ENCODE measurements at places on chromosomes 3 and 15.

DNA sequence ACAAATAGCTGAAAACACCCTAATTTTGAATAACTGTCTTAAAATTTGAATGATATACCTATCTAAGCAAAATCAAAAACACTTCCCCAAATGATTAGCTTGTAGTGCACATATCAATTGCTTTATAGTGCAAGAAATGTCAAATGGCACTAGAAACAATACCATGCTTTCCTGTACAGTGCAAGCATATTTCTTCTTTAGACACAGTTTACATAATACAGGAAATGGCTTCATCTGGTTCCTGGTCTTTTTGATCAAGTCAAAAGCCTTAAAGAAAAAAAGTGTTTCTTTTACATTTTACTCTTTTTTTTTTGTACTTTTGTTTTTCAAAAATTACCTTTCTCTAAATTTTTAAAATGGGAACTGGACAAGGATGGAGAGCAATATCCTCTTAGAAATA, 352.1 kb downstream of the MECOM start:
- DNase-seq = no peak

- no peak for DNase-seq
Observed at GRCh38 chr3:157453824-157454223, 17.2 kb downstream of the PTX3 start.

DNA sequence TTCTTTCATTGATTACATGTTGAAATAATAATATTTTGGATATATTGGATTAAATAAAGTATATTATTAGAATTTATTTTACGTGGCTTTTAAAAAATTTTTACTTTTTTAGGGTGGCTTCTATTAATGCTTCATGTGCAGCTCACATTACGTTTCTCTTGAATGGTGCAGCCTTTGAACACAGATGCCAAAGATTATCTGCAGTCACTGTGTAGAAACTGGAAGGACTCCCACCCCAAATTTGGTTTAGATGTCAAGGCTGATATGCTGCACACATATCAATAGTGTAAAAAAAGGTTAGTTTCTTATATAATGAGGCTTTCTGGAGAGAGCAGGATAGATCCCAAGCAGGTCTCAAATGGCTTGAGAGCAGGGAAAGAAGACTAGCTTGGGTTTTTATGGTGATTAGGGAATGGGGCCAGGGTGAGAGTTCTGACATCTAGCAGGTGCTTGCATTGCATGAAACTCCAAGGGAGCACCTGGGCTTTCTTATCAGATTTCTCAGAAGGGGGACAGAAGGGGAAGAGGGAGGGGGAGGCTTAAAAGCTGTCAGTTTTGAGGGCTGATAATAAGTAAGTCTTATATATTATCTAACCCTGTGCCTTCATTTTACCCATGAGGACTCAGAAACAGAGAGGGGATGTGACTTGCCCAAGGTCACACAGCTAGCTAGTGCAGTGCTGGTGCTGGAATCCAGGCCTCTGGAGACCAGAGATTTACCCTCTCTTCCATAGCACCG, 89.6 kb downstream of the CHST2 start:
- no peak for DNase-seq

GRCh38 chr15:80459380-80459779, 55.2 kb downstream of the ARNT2 start:
- no peak for DNase-seq

DNA sequence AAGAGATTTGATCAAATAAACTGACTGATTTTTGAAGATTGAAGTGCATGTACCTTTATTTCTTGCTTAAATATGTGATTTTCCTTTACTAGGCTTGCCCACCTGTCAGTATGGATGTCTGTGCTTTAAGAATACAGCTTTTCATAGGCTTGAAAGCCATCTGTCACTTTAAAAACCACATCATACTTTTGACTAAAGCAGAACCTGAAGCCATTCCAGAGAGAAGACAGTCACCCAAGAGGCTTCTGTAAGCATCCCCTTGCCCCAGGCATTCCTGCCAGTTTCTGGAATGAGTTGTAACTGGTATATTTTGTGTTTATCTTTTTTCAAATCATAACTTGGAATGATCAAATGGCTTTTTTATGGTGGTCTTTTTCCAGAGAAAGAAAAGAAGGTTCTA, 24.0 kb downstream of the HPS3 start:
- DNase-seq = no peak

- DNase-seq = peak; percentile 10
Observed at GRCh38 chr15:92683511-92683834, 27.9 kb upstream of the FAM174B start.

DNA sequence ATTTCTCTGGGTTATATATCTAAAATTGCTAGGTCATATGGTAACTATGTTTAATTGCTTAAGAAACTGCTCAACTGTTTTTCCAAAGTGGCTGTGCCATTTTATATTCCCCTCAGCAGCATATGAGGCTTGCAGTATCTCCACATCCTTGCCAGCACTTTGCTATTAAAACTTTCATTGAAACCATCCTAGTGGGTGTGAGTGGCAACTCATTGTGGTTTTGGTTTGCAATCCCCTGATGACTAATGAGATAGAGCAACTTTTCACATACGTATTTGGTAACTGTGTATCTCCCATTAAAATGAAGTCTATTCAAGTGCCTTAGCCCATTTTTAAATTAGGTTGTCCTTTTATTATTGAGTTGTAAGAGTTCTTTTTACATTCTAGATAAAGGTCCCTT, 17.3 kb downstream of the KPNA1 start:
- DNase-seq = no peak

DNA sequence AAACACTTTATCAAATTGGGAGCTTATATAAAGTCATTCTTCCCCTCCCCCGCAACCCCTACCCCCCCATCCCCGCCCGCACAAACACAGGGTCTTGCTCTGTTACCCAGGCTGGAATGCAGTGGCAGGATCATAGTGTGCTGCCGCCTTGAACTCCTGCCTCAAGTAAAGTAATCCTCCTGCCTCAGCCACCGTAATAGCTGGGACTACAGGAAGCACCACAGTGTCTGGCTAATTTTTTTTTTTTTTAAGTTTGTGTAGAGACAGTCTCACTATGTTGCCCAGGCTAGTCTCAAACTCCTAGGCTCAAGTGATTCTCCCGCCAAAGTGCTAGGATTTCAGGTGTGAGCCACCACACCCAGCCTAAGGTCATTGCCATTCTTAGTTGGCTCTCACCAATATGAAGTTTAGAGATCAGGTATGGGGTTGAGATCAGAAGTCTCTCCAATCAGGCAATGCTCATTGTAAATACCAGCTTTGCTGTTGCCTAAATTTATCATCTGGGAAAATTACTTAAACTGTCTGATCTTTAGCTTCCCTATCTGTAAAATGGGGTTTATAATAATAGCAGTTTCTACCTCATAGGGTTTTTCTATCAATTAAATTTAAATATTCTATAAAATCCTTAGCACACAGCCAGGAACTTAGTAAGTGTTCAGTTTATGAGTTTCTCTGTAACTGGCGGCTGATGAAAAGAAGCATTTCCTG, 60.3 kb downstream of the TGFBR2 start:
- no peak for DNase-seq

DNA sequence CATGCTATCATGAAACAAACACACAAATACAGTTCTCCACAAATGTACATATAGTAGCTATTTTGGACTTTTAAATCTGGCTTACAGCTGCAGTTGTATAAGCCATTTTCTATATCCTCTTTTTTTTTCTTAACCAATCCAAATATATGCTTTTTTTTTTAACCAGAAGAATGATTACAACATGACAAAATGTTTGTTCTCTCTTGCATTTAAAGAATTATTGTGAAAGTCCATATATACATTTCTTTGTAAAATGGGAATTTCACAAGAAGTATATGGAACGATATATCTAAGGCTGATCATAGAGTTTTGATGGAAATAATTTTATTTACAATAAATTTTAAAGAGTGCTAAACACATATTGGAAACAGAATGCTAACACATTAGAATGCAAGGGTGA, 95.6 kb downstream of the CD200R1L start:
- DNase-seq = no peak

DNA sequence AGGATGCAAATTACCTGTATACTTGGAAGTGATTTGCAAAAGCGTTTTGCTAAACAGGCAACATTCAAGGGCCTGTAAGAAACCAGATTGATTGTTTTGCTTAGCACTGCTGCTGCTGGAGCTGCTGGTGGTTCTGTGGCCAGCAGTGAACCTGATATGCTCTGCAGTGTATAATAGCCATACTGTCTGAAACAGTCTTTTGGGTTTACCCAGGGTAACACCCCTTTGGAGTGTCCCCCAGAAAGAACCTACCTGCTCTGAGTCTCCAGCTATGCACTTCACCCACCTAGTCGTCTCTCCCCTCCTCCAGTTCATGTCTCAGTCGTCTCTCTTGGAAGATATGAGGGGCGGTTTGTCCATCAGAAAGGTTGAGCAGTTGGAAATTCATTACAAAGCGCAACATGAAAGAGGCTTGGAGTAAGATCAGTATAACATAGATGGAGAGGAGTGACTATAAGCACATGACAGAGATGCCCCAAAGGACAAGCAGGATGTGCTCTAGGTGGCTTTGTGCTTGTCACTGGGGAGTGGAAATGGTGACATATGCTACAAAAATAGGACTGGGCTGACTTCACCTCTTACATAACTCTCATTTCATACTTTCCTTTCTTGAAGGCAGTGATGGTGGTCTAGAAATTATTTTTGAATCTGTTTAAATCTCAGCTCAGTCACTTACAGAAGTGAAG, 3.8 kb downstream of the MKRN2 start:
- no peak for DNase-seq

- no peak for DNase-seq
Observed at GRCh38 chr3:63824309-63824708, 5.2 kb downstream of the C3orf49 start.

DNA sequence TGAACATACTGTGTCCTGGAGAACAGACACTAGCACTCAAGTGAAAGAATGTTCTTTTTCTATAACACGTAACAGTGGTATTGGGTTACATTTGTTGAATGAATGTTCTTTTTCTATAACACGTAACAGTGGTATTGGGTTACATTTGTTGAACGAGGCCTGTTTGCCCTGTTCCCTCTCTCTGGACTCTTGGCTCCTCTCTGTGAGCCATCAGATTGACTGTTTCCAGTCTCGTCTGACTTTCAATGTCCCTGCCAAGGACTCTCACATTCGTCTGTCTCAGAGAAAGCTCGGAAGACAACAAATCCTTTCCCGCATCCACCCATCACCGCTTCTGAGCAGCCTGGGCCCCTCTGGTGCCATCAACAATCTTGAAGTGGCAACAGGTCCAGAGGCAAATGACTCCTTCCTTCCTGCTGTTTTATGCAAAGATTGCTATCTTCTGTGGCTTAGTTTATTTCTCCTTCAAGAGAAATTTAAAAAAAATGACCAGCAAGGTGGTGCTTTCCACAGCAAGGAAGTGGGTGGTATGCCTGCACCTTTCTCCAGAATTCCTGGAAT, 8.0 kb downstream of the TMEM45A start:
- DNase-seq = no peak

- peak; percentile 26 for DNase-seq
Observed at GRCh38 chr3:6567241-6567640, 293.7 kb upstream of the GRM7 start.

- no peak for DNase-seq
Observed at GRCh38 chr15:22942877-22943276, 37.3 kb downstream of the CYFIP1 start.

DNA sequence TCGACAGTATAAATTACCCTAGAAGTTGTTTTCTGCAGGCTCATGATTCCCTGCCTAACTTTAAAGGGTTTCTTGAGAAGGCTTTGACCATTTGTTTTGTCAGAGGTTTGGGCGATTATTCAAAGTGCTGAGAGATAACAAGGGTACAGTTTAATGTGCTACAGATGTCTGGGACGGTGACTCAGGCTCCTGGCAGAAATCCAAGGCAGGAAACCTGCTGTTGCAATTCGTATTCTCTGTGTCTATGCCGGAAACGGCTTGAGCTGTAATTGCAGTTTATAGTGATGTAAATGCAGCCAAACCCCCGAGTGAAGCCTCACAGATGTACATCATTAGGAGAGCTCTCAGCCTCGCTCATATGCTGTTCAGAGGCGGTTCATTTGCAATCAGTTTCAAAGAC, 65.6 kb downstream of the SYNPR start:
- DNase-seq = peak; percentile 90

- DNase-seq = no peak
Observed at GRCh38 chr3:37863949-37864822, 2.5 kb downstream of the CTDSPL start.

GRCh38 chr3:154590675-154591384, 160.8 kb upstream of the GPR149 start:
- no peak for DNase-seq

GRCh38 chr3:139292192-139292591, 51.6 kb upstream of the MRPS22 start:
- DNase-seq = no peak

- DNase-seq = no peak
Observed at GRCh38 chr3:124064050-124064449, 72.1 kb upstream of the ROPN1 start.

- no peak for DNase-seq
Observed at GRCh38 chr3:63559884-63560283, 92.6 kb upstream of the SNTN start.

DNA sequence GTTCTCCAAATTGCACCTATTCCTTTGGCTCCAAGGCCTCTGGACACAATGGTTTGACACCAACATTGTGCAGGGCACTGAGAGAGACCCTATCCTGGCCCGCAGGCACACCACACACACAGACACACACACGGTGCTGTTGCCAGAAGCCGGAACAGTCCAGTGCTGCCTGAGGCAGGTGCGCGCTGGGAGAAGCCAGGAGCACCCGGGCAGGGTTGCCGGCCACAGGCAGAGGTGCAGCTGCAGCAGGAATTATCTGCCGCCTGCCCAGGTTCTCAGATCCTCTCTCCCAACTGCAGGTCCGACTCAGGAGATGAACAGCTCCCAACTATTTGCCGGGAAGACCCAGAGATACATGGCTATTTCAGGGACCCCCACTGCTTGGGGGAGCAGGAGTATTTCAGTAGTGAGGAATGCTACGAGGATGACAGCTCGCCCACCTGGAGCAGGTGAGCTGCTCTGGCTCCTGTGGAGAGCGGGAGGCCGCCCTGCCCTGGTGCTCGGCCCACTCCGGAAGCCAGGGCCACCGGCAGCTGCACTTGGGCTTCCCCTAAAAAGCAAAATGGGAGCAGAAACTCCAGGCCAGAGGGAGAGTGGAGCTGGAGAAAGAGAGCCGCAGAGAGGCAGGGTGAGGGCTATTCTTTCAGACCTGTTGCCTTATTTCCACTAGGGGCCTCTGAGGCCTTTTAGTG, 42.9 kb downstream of the CHDH start:
- no peak for DNase-seq

- no peak for DNase-seq
Observed at GRCh38 chr15:40248006-40248783, 9.3 kb downstream of the PAK6 start.

- no peak for DNase-seq
Observed at GRCh38 chr15:101461097-101461496, 28.4 kb downstream of the PCSK6 start.
